Naive thymus-derived CD8-positive, alpha-beta T cell (primary cell): ENCODE measurements at places on chromosomes 16 and 17. TPM values are rescaled to one million over a fixed set of nuclear protein-coding genes. Genes with fewer than 3 reads are reported as not detected.

Gene CHD9NB
- polyA plus RNA-seq: not detected

Gene CEMP1
- polyA plus RNA-seq: 2.8 TPM

Gene GGA3
- 6.2 TPM for polyA plus RNA-seq

DNA sequence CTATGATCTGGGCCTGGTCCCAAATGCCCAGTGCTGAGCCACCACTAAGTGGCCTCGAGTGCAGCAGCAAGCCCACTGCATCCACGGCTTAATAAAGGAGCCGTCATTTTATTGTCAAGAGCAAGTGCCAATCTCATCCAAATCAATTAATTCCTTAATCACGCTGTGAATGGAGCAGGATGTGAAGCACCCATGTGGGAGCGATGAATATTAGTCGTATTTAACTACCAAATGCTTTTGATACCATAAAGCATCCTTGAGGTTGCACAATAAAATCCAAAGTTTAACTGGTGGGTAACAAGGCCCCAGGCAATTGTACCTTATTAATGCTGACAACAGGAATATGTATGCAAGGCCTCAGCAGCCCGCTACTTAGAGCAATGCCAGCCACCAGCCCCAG is 226.0 kb upstream of the C16orf82 start:
- DNase-seq: no peak

GRCh38 chr17:54111576-54111975 is 288.8 kb downstream of the KIF2B start:
- DNase-seq: no peak

DNA sequence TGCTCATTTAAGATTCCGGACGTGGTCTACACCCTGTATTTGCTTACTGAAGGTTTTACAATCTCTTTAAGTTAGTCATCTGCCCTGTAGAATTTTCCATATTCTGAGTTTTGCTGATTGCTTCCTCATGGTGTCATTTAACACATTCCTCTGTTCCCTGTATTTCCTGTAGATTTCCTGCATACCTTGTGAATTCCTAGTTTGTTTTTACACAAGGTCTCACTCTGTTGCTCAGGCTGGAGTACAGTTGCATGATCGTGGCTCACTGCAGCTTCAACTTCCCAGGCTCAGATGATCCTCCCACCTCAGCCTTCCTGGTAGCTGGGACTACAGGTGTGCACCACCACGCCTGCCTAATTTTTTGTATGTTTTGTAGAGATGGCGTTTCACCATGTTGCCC is 66.8 kb downstream of the CMIP start:
- no peak for DNase-seq
